ENCODE measurements at places on chromosomes 12 and 14. TPM values are rescaled to one million over a fixed set of nuclear protein-coding genes. Genes with fewer than 3 reads are reported as not detected.

CISTR gene
- 3.3 TPM for total RNA-seq

ARHGAP5 gene
- 186 TPM for total RNA-seq

C12orf76 gene
- 3.7 TPM for total RNA-seq

ALDH1L2 gene
- total RNA-seq: 1.4 TPM

ADAM20 gene
- 0.76 TPM for total RNA-seq

KHNYN gene
- total RNA-seq: 14.3 TPM

GALNT8 gene
- 3.8 TPM for total RNA-seq

PPFIBP1 gene
- 319 TPM for total RNA-seq

GRCh38 chr14:105177082-105177481 is 4.0 kb downstream of the NUDT14 start:
- DNase-seq: no peak

GRCh38 chr12:121748218-121748570 is 35.6 kb downstream of the TMEM120B start:
- DNase-seq: no peak

- DNase-seq: no peak
Measured at GRCh38 chr14:26605602-26606001, 7.8 kb upstream of the NOVA1 start.

DNA sequence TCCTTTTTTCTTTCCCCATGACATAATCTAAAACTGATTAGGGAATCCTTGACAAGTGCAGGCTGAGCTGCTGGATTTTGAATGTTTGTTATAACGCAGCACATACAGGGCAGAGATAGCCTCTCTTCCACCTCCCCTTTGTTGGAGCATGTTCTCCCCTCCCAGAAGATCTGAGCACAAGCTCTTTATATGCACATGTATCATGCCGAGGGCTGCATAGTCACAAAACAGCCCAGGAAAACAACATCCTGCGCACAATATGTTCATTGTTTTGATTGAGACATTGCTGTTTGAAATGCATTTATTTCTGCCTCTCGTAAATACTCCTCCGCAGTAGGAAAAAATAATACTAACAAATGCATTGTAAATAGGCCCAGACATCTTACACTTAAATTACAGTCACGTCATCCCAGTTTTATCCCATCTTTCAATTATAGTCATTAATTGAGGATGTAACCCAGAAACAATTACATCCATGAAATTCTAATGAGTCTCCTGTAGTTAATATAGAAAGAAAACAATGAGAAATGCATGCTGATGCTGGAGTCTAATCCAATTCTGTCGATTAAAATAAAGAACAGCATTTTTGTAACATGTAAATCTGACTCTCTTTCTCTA is 401.8 kb downstream of the BTG1 start:
- DNase-seq: no peak

GRCh38 chr14:54058505-54058904 is 101.9 kb upstream of the BMP4 start:
- no peak for DNase-seq

GRCh38 chr12:89421092-89421835 is 69.0 kb upstream of the DUSP6 start:
- no peak for DNase-seq

DNA sequence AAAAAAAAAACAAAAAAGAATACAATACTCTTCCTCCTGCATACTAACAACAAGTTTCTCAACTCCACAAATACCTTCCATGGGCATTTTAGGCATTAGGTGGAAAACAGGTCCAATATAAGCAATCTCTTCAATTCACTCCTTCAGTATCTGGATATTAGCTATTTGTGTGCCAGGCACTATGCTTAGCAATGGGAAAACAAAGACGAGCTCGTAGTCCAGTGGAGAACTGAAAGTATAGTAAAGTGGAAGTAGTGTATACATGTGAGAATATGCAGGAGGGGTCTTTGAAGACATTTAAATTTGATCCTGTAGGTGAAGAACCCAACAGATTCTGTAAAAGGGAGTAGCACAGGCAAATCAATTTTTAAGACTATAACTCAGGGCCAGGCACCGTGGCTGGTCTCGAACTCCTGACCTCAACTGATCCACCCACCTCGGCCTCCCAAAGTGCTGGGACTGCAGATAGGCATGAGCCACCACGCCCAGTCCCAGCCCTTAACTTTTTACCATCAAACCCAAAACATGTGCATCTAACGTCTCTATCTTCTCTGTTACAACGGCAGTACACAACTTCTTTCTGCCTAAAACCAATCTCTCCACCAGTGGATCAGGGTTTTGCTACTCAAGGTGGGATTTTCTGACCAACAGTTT is 10.6 kb downstream of the HECTD1 start:
- DNase-seq: no peak

- DNase-seq: no peak
Measured at GRCh38 chr14:22200977-22201605, 387.9 kb downstream of the DAD1 start.

DNA sequence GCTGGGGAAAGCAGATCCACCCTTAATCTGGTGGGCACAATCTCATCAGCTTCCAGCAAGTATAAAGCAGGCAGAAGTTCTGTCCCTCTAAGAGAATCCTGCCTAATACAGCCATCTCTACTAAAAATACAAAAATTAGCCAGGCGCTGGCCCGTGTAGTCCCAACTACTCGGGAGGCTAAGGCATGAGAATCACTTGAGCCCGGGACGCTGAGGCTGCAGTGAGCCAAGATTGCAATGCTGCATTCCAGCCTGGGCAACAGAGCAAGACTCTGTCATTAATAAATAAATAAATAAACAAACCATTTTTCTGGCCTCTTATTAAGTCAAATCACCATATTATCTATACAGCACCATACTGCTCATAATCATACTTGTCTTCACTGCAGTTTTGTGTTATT is 111.2 kb downstream of the MED13L start:
- DNase-seq: no peak

GRCh38 chr14:96284430-96284829 is 28.4 kb downstream of the BDKRB1 start:
- DNase-seq: no peak

- no peak for DNase-seq
Measured at GRCh38 chr12:131737150-131737827, 26.4 kb downstream of the SFSWAP start.

DNA sequence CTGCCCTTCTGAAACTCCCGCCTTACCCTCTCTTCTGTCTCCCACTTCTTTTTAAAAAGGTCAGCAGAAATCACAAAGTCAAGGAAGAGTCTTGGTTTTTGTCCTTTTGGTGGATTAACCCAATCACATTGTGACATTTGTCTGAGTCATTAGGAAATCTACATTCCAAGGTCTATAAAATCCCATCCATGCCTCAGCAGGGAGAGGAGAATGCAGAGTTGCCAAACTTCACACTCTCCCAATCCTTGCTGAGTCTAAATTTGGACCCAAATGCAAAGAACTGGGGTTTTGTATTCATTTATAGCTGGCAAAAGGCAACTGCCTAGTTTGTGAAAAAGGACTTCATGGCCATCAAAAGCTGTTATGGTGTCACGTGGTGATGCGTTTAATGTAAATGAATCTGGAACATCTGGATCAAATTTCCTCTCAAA is 67.9 kb downstream of the TMEM30B start:
- no peak for DNase-seq

GRCh38 chr14:61836807-61837206 is 74.6 kb downstream of the SNAPC1 start:
- no peak for DNase-seq

GRCh38 chr12:52663420-52663819 is 11.4 kb upstream of the KRT2 start:
- no peak for DNase-seq

GRCh38 chr12:93101367-93101766 is 172.3 kb upstream of the EEA1 start:
- DNase-seq: no peak

- DNase-seq: no peak
Measured at GRCh38 chr14:67852926-67853604, 33.5 kb downstream of the RAD51B start.

GRCh38 chr12:20057398-20057797 is 310.9 kb upstream of the PDE3A start:
- DNase-seq: no peak

DNA sequence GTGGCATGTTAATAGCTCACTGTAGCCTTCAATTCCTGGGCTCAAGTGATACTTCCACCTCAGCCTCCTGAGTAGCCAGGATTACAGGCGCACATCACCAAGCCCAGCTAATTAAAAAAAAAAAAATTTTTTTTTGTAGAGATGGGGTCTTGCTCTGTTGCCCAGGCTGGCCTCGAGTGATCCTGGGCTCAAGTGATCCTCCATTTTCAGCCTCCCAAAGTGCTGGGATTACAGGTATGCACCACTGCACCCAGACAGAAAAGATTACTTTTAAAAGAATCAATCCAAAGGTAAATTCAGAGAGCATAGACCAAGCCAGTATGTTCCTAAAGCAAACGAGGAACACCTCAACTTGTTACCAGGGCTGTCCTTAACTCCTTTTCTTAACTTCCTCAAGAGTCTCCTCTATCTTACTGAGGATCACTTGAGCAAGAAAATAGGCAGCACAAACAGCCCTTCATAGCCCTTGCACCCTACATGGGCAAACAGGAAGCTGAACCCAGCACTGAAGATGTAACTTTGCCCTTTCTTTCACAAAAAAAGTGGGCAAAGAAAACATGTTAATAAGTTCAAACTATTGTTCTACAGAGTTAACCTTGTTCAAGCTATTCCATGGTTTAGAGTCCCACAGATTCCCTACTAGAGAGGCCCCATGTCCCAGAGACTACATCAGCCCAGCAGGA is 11.3 kb downstream of the CS start:
- no peak for DNase-seq

DNA sequence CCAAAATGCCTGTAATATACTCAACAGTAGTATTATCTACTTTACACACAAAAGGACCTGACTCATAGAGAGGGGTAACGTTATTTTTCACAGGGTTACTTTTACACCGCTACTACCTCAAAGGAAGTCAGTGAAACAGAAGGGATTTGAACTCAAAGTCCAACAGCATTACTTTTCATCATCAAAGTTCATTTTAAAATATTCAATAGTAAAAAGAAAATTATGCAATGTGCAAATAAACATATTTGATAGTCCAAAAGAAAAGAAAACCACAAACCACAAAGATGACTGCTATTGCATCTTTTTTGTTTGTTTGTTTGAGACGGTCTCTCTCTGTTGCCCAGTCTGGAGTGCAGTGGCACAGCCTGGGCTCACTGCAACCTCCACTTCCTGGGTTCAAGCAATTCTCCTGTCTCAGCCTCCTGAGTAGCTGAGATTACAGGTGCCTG is 15.5 kb downstream of the KIF21A start:
- no peak for DNase-seq

GRCh38 chr14:86430853-86431252 is 900.9 kb downstream of the FLRT2 start:
- no peak for DNase-seq

- no peak for DNase-seq
Measured at GRCh38 chr14:21096978-21097635, 1.3 kb downstream of the ZNF219 start.

DNA sequence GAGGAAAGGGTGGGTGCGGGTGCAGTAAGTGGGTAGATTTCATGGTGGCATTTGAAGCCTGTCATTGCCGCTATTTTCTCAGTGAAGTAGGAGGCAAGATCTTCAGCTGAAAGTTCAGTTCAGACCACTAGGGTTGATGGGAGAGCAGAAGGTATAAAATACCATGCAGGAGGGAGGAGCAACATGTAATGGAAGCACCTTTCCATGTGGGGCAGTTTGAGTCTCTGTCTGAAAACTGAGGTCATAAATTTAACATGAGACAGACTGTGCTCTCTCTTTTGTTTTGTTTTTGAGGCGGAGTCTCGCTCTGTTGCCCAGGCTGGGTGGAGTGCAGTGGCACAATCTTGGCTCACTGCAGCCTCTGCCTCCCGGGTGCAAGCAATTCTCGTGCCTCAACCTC is 22.7 kb downstream of the LRRC74A start:
- no peak for DNase-seq

- DNase-seq: no peak
Measured at GRCh38 chr12:28092396-28092795, 97.9 kb upstream of the CCDC91 start.

DNA sequence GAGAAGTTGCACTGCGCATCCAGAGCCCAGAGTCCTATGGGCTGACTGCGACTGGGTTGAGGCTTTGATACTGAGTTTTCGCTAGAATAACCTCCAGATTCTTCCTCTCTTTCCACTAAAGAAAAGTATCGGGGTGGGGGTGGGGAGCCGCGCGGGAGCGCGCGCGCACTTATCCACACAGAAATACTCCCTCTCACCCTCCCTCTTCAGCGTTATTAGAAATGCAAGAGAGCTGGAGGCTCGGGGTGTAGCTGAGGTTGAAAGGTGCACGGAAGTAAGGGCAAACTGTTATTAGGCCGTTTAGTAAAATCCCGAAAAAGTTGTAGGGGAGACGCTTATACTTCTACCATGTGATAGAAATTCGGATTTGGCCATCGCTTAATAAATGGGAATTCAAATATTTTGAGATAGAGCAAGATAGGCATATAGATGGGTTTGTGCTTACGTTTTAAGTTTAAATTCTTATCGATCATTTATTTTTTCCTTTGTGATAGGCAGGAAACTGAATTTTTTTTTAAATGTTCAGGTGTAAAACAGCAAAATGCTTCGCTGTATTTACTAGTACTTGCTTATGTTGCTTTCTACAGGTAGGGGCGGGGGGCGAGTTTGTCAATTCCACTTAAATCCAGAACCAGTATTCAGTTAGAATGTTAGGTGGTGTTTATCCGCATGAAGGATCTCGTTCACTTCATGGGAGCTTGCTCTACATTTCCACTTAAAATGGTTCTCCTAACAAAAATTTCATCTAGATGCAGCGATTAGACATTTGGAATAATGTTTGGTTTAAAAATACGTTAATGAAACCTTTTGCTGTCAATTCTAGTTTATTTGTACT is 1.1 kb downstream of the ARHGAP5 start:
- DNase-seq: peak; percentile 46

GRCh38 chr12:32402946-32403345 is 3.6 kb downstream of the FGD4 start:
- DNase-seq: no peak

GRCh38 chr12:1920436-1920835 is 2.0 kb upstream of the CACNA2D4 start:
- no peak for DNase-seq
